ENCODE measurements at places on chromosomes 5 and 9. TPM values are rescaled to one million over a fixed set of nuclear protein-coding genes. Genes with fewer than 3 reads are reported as not detected.

- no peak for DNase-seq
These were observed 366.7 kb downstream of the GABRG2 start for GRCh38 chr5:162434281-162434680.

- no peak for DNase-seq
These were observed 78.0 kb downstream of the WNK2 start for GRCh38 chr9:93261735-93262523.

Gene PCDHGA2
- 1.1 TPM for total RNA-seq

Gene IL31RA
- total RNA-seq = 1.6 TPM

Gene APBA1
- total RNA-seq = 0.21 TPM

Gene POC5
- total RNA-seq = 44.4 TPM

DNA sequence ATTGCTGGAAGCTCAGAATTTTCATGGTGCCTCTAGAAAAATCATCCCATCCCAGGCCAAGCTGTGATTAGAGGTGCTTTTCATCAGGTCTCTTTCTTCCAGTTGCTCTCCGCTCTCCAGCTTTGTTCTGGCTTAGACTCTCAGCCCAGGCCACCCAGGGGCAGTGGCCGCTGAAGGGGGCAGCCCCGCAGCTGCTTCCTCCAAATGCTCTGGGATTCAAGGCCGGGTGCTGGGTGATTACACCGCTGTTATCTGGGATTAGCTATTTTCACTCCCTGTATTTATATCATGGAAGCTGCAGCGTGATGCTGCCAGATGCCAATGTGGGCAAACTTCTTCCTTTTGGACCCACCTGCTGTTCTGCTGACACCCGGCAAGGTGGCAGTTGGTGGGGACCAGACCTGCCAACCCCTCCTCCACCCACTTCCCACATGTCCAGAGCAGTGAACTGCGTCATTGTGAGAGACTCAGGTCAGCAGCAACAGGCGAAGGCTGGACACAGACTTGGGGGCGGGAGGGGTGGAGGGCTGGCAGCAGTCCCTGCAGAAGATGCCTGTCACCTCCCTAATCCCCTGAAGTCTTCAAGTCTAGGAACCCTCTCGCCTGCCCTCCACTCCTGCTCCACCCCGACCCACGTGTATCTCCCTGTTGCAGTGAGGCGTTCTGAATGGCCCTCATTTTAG lies 33.9 kb upstream of the NKX2-5 start:
- DNase-seq = no peak

Gene PCDHGA9
- 2.8 TPM for total RNA-seq

GRCh38 chr5:41264019-41264418 lies 50.7 kb upstream of the C6 start:
- no peak for DNase-seq

DNA sequence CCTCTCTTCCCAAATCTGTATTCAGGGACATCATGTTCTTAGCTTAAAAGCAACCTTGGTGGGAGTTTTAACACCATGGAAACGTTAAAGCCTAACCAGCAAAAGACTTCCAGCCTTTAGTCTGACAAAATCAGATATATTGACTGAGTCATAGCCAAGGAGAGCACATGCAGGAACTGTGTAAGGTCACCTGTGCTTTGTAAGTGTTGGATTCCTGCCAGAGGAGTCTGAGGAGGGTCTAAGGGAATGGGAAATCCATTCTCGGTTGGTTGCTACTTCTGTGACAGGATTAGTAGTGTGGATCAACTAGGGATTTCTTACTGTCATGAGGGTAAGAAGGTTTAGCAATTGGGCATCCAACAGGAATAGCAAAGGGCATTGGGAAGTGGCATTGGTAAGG lies 142.0 kb upstream of the CHD1 start:
- DNase-seq = no peak

GRCh38 chr9:136725612-136726011 lies 13.2 kb downstream of the DIPK1B start:
- peak; percentile 79 for DNase-seq

DNA sequence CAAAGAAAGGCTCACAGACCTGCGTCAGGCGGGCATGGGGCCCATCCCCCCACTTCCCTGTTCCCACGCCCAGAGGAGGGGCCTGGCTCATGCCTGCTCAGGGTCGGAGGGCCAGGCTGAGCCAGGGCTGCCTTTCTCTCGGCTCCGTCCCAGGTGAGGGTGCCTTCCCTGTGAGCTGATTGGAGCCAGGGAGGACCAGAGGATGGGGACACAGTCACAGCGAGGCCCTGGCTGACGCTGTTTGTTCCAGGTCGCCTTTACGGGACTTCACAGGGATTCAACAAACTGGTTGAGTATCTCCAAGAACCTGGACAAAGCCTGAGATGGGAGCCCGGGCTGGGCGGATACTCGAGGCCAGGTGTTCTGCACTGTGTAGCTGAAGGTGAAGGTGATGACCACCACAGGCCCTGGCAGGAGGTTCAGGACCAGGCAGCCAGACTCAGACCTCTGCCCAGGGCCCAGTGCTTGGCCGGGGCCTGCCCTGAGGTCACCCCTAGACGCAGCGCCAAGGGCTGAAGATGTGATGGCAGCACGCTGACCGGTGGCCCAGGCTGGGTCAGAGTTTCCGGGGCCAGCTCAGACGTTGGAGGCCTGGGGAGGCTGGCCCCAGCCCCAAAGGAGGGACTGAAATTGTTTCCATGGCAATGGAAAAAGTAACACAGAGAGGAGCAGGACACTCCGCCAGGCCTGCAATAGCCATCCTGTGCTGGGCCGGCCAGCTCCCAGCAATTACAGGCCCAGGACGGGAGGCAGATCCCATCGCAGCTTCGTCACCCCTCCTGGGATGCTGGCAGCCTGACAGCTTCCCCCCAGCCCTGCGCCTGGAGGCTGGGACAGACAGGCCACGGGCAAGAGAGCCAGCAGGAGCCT lies 65.3 kb upstream of the ADAMTS2 start:
- no peak for DNase-seq

DNA sequence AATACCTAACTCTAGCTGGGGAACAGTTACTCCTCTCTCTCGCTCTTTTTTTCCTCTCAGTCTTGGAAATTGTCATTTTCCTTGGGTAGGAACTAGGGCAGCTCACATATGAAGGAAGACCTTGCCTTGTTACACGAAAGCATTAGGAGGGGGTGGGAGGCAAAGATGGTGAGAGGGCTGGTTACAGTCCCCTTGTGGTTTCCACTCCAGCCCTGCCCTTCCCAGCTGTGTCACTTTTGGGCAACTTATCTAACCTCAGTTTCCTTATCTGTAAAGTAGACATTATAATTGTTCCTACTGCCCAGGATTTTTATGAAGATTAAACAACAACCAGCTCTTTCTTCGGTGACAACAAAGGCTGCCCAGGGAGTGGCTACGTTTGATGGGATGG lies 196.2 kb upstream of the CLINT1 start:
- DNase-seq = no peak

DNA sequence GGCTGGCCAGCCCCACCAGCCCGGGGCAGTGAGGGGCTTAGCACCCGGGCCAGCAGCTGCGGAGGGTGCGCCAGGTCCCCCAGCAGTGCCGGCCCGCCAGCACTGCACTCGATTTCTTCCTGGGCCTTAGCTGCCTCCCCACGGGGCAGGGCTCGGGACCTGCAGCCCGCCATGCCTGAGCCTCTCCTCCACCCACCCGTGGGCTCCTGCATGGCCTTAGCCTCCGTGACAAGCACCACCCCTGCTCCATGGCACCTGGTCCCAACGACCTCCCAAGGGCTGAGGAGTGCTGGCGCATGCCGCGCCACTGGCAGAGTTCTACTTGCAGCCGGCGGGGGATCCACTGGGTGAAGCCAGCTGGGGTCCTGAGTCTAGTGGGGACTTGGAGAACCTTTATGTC lies 452.6 kb downstream of the AGTPBP1 start:
- no peak for DNase-seq

- DNase-seq = no peak
These were observed 349.6 kb upstream of the MPDZ start for GRCh38 chr9:13629067-13629466.

DNA sequence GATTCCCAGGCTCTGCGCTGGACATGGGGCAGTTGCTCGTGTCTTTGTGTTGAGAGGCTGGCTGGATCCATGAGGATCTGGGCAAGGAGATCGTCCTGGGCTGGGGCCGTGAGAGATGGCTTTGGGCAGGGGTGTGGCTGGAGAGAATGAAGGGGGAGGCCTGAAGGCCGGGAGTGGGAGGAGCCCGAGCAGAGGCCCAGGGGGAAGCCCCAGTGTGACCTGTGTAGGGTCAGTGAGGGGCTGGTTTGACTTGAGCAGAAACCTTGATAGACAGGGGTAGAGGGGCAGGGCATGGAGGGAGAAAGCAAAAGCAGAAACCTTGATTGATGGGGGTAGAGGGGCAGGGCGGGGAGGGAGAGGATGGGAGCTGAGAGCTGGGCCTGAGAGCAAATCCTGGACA lies 54.4 kb upstream of the ASS1 start:
- DNase-seq = no peak

Gene PRRX2
- total RNA-seq = not detected

Gene SLC25A2
- not detected for total RNA-seq

Gene IFNK
- not detected for total RNA-seq

DNA sequence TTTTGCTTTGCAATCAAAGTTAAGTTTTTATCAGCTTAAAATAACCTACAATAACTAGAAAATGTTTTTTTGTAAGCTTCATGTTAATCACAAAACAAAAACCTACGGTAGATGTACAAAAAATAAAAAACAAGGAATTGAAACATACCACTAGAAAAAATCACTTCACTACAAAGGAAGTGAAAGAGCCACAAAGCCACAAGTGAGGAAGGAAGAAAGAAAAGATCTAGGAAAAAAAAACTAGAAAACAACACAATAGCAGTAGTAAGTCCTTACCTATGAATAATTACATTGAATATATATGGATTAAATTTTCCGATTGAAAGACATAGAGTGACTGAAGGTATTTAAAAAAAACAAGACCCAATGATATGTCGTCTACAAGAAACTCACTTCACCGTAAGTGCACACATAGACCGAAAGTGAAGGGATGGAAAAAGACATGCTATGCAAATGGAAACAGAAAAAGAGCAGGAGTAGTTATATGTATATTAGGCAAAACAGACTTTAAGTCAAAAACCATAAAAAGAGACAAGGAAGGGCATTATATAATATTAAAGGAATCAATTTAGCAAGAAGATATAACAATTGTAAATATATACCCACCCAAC lies 13.4 kb upstream of the ZDHHC21 start:
- no peak for DNase-seq

GRCh38 chr9:133807037-133807436 lies 68.9 kb upstream of the SARDH start:
- no peak for DNase-seq
